ENCODE measurements at places on chromosomes 1 and 21.

DNA sequence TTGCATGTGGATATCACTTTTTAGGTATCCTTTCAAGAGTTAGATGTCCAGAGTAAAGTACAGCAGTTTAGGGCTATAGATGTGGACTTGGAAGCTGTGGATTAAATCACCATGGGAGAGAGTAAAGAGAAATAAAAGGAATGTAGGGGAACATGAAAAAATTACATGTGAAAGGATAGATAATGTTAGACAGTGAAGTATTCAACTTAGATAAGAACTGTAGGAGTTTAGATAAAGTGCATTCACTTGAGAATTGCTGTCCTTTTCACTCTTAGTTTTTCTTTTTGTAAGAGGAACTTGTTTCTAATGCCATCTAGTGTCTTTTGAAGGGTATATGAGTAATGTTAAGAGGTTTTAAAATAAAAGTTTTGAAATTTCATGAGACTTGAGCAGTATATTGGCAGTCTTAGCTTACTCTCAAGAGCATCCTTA, 40.1 kb downstream of the MAST2 start:
- no peak for DNase-seq

DNA sequence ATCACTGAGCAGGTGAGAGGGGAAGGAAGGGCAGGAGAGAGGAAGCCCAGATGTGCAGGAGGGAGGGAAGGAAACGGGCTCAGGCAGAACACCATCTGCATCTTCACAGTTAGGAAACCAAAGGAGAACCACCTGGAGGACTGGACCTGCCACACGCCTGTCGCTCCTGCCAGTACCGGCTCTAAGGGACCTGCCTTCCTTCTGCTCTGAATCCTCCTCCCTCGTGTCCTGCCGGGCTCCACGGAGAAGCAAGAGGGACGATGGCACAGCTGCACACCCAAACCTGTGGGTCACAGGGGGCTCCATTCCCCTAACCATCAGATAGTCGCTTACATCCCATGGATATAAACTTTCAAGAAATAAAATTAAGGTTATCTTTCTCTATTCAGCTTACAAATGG, 56.1 kb downstream of the TOR1AIP2 start:
- DNase-seq = no peak

DNA sequence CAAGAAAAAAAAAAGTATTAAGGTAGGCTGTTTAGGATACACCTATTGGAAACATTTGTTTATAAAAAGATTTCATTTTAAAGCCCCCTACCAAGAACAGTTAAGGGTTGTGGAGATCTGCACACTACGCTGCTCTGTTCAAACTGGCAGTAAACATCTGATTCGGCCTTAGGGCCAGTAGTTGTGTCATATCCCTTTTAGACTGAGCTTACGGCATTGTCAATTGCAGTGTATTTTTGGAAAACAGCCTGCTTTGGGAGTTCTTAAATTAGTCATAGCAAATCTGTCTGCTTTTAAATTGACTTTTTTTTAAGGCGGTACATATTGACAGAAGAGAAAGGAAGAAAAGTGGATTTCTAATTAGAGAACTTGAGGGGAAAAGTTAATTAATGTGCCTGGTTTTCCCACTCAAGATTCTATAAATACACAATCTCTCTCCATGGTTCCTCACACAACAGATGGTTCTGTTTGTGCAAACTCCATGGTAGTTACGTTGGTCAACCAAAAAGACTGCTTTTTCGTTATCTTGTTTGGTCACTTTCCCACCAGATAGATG, 1.7 kb upstream of the ELK4 start:
- DNase-seq = no peak

DNA sequence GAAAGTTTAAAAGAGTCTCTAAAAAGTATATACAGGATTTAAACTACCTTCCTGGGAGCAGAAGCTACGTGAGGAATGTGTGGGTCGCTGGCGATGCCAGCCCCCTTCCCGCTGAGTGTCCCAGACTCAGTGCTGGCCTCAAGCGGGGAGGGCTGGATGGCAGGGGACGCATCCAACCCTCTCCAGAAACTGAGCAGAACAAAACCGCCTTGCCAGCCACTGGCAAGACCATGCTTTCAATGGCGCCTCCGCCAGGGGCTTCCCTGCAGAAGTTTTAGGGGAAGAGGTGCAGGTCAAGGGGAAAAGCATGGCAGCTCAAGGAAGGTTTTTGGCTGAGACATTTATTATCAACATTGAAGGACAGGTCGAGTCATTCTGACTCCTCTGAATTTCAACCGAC, 26.1 kb downstream of the NADK start:
- DNase-seq = no peak

GRCh38 chr1:225565847-225566246, 87.1 kb downstream of the ENAH start:
- no peak for DNase-seq
